EH (cell line): ENCODE measurements at places on chromosomes 1 and 21.

GRCh38 chr1:1940123-1940425, 21.0 kb upstream of the TMEM52 start:
- DNase-seq = no peak

GRCh38 chr1:245995474-245995873, 511.6 kb downstream of the SMYD3 start:
- DNase-seq = no peak

DNA sequence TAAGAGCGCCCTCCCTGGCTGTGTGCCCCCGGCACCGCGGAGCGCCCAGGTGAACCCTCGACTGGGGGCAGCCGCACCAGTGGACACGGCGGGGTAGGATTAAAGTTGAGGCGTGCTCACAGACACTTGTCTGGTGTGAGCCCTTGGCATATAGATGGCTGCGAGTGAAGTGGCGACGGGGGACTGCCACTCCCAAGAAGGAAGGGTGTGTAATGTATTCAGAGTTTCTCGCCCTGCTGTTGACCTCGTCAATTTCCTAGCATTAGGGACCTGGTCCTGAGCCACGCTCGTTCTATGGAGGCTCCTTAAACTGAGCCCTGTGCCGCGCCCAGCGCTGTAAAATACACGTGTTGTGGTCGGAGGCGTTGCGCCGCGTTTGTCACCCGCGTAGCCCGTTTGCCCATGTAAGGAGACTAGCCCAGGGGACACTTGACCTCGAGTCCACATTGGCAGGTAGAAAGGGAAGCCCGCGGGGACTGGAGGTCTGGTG, 554 bp downstream of the EVA1C start:
- peak; percentile 42 for DNase-seq

DNA sequence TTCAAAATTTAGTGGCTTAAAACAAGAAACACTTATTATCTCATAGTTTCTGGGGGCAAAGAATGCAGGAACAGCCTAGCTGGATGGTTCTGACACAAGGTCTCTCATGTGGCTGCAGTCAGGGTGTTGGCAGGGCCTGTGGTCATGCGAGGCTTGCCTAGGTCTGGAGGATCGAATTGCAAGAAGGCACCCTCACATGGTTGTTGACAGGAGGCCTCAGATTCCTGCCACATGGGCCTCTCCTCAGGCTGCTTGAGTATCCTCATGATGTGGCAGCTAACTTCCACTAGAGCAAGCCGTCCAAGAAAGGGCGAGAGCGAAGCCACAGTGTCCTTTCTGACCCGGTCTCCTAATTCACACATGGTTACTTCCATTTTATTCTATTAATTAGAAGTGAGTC, 6.2 kb upstream of the NRIP1 start:
- DNase-seq = no peak

DNA sequence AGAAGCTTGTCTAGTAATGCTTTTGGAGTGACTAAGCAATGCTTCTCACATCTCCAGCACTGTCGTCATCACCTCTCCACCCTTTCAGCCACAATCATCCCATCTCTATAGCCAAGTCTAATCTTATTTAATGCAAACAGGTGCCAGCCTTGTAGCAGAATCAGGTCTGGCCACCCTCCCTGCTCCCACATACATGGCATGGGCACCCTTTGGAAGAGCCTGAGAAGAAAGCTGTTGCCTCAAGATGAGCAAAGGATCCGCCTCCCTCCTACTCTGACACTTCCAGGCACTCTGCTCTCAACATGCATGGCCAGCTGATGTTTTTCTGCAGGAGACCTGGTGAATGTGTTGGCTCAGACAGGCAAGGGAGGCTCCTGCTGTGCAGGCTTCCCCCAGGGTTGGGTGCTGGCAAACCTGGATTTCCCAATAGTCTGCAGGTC, 113.1 kb upstream of the GRIK3 start:
- no peak for DNase-seq

DNA sequence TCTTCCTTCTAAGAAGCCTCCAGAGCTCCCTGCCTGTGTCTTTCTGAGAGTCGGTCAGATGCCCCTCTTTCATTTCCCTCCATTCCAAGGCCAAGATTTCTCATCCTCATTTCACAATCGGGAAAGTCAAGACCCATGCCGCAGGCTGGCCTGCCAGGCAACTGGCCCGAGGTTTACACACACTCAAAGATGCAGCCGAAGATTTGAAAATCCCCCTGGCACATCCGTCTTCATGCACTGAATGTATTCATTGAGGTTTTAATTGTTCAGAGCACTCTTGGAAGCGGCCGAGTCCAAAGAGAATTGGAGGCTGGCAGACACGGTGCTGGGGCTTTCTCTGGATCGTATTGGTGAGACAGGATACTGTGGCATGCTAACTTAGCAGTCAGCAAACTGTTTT, 29.1 kb upstream of the SRP9 start:
- DNase-seq = no peak

DNA sequence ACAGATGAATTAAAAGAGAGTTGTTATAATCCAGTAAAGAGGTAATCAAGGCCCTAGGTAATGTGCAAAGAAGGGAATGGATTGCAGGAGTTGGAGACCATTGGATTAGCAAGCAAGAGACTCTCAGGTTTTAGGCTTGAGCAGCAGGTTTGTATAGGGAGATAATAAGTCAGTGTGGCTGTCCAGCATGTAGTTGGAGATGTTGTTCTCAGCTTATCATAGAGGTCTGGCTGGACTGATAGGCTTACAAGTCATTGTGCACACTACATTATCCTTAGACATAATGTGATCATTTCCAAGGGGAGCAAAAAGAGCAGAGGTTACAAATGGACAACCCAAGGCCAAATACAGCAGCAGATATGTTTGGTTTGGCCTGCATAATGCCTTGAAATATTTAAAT, 45.9 kb upstream of the SAMD13 start:
- DNase-seq = no peak

DNA sequence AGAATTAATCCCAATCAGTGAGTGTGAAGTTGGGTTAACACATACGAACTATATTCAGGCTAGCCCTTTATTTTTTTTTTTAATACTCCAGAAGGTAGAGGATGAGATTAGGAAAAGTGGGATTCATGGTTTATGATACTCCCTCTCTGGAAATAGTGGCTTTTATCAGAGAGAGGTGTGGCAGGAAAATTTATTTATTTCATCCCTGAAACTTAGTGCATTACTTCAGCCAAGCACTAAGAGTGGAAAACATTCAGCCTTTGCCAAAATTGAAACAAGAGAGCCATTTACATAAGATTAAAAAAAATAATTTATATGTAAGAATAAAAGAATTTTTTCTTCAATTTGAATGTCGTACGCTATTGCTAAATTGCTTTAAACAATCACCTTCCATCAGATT, 35.0 kb downstream of the MTR start:
- no peak for DNase-seq

DNA sequence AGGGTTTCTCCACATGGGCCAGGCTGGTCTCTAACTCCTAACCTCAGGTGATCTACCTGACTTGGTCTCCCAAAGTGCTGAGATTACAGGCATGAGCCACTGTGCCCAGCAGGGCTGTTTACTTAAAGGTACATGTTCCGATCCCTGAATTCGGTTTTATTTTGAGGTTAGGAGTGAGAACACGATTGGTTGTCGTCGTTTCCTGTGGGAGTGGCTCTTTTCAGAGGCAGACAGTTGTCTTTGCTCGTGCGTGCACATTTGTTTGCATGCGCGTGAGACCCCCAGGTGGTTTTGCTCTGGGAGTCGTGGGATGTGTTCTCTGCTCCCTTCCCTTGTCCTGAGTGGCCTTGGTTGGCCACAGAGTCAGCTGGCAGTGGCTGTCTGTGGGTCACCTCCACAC, 60.2 kb downstream of the SKI start:
- no peak for DNase-seq

DNA sequence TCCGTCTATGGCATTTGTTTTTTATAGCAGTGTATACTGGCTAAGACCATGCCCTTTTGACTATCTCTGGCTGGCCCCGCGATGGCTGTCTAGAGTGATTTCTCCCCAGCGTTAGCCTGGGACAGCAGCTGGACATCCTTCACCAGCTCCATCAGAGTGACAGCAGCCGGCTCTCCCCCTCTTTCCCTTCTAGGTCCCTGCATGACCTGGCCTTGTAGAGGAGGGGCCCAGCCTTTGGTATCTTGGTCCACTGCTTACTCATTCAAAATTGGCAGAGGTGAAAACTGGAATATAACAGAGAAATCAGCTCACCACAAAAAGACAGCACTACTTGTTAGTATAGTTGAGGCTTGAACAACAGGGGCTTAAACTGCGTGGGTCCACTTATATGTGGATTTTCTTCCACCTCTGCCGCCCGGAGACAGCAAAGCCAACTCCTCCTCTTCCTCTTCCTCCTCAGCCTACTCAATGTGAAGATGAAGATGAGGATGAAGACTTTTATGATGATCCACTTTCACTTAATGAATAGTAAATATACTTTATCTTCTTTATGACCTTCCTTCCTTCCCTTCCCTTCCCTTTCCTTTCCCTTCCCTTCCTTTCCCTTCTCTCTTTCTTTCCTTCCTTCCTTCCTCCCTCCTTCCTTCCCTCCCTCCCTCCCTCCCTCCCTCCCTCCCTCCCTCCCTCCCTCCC, 29.4 kb upstream of the B3GALNT2 start:
- DNase-seq = no peak

- no peak for DNase-seq
These were observed 134.5 kb downstream of the IER5 start for GRCh38 chr1:181222972-181223505.

- DNase-seq = no peak
These were observed 28.9 kb upstream of the ACTN2 start for GRCh38 chr1:236657398-236657797.

- no peak for DNase-seq
These were observed 12.2 kb upstream of the TRNAU1AP start for GRCh38 chr1:28540651-28541050.

DNA sequence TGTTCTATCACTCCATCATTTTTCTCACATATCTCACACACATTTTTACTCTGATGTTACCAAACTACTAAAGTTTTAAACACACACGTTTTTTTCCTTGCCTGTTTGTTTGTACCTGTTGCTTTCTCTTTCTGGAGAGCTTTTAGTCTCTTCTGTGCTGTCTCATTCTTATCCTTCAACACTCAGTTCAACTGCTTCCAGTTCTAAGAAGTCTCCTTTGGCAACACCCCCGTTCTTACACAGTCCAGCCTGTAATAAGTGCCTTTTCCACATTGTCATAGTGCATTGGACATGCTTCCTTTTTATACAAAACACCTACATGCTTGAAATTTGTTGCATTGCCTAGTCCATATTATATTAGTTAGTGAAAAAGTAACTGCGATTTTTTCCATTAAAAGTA, 360.2 kb upstream of the BRINP3 start:
- DNase-seq = no peak

DNA sequence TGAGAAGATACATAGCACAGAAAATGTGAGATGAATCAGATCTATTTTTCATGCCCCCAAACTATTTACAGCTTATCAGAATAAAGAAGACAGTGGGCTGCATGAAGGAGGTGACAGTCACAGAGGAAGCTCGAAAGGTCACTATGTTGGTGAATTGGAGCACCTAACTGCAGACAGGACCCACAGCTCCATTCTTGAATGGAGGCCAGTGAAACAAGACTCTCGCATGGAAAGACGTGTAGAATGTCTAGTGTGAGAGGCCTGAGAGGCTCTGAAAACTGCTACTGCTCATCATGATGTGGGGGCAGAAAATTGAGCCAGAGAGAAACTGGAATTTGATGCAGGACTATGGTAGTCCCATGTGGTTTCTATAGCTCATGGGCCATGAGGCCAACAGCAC, 60.3 kb upstream of the CCDC190 start:
- DNase-seq = no peak

- no peak for DNase-seq
These were observed 5.4 kb upstream of the WDR47 start for GRCh38 chr1:109047339-109047738.

- DNase-seq = peak; percentile 59
These were observed 17.8 kb downstream of the SCAF4 start for GRCh38 chr21:31713973-31714740.

- DNase-seq = no peak
These were observed 38.3 kb downstream of the SNAP47 start for GRCh38 chr1:227773558-227773957.

- DNase-seq = no peak
These were observed 62.9 kb downstream of the NID1 start for GRCh38 chr1:236002025-236002390.

DNA sequence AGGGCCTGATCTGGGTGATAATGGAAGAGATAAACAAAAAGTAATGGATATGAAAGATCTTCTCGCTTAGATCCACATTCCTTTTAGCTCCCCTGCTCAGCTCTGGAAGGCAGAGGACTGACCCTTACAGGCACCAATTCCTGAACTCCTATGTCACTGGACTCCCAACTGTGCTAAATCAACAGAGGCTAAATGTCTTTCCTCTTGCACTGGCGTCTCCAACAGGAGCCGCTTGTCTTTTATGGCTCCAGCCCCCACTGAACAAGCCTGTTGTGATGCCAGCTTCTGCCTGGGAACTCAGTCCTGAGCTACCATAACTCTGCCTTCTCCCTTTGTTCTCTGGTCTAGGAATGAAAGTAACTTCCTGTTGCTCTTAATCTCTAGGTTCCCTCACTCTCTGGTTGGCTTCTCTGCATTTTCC, 142.1 kb upstream of the COL11A1 start:
- peak; percentile 96 for DNase-seq

DNA sequence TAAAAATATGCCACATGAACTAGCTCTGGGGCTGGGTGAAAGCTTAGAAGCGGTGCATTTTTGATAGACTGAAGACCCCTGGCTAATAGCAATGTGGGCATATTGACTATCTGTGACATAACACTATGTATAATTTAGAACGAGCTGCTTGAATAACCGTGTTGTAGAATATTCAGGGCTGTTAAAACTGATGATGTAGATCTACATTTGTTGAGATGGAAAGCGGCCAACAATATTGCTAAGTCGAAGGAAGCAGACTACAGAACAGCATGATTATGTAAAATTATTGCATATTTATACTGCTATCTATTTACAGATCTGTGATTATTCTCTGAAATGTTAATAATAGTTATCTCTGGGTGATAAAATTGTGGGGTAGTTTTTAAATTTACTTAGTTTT, 41.1 kb upstream of the BCL10 start:
- no peak for DNase-seq

- DNase-seq = no peak
These were observed 217.3 kb upstream of the SGIP1 start for GRCh38 chr1:66316464-66317247.

DNA sequence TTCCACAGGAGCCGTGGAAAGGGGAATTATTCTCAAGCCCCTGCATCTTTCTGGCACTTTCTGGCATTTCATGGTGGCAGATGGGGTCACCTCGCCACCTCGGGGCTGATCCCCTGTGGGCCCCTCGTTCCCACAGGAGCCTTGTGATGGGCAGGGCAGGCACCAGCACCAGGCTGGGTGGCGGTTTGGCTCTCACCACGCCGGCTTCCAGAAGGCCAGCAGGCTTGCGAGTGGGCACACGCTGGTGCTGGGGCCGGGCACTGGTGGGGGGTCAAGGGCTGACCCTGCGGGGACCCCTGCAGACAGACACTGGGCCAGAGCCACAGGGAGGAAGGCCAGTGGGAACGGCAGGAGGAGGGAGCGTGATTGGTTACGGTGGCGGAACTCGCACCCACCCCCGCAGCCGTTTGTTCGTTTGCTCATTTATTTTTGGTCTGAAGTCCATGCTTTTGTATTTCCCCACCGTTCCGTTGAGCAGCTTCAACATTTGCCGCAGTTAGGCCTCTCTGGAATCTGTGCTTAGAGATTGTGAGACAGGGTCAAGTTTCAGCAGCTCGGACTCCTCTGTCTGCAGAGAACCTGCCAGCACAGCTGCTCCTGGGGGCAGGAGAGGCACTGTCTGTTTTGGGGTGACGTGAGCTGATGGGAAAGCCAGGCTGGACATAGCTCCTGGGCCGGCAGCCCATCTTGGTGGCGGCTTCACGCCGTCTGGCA, 5.3 kb downstream of the COL18A1 start:
- no peak for DNase-seq
